ENCODE measurements at places on chromosomes 6 and 20.

DNA sequence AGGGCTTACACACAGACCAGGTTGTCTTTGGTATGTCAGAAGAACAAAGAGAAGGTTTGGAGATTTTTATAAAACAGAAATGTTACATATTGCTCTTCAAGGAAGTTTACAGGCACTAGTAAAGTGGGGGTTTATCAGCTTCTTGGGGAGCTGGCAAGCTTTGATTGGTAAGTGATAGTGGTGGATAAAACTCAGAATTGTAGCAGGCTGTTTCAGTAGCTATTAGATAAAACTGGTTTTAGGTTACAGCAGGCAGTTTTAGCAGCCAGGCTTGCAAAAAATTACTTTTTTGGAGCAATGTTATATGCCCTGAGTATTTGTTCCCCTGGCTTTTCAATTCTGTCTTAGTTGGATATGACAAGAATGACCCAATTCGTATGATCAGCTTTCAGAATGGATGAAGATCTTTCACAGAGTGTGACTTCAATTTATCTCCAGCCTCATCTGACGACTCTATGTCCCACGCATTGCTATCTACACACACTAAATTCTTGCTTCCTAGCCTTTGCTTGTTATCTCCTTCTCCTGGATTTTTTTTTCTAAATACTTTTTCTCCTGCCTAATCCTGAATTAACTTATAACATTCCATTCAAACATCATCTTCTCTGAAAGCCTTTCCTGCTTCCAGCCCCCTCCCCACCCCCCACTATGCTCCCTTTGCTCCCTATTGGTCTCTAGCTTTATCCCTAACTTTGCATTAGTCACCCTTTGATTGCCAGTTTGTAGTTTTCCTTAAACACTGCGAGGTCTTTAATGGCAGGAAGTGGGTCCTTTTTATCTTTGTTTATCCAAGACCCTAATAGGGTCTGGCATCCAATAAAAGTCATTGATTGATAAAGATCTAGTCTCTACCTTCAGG lies 1.0 kb upstream of the TOMM34 start:
- no peak for ATAC-seq

DNA sequence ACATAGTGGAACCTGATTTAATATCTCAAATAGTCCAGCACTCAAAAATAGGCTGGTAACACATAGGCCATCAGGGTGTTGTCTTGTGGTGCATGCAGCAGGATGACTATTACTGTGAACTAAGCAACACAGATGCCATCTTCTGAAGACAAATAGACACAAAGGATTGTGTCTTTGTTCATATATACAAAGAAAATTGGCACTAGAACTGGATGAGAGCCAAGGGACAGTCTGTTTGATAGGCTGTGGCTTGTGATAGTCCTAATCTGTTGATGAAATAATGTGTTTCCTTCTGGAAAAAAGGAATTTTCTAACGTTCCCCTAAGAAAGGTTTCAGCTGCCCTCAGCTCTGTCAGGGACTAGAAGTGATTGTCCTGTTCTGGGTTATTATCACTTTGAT lies 129.8 kb downstream of the TPBG start:
- no peak for ATAC-seq

- peak; percentile 77 for ATAC-seq
Observed at GRCh38 chr6:36623547-36624459, 29.6 kb downstream of the SRSF3 start.

DNA sequence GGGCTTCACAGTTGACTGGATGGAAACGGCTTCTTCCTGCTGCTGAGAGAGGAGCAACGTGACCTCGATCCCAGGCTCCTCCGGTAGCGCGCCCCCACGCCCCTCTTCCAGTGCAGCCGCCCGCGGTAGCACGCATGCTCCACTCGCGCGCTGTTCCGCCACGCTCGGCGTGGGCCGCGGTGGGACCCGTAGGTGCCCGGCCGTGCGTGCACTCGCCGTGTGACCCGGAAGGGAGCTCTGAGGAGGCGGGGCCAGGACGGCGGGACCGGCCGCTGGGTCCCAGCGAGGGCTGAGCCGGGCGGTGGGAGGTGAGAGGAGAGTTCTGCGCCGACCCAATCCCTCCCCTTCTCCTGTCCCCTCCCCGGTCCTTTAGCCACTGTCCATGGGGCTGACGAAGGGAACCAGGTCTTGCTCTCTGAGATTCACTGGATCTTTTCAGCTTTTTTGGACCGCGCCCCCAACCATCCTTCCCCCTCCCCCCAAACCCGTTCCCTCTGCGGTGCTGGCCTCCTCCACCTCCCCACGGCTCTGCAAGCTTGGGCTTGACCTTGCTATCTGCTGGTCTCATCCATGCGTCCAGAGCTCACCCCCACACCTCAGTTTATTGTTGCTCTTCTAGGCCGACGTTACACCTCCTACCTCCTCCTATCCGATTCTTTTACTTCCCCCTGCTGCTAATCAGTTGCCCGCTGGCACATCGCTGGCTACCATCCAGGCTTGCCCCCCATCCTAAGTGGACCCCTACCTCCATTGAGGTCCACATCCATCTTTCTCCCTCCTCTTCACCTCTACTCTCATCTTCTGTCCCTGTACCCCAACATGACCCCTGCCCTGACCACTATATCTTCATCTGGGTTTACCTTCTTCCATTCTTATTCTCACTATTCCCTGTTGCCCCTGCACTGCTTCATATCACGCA lies at the start of gene CUL9:
Gene CUL9, plus strand, starts transcription at position 255 of the 919 bp plus-strand sequence. CDS start 2,115 bp downstream, outside the sequence.
- ATAC-seq = peak; percentile 96

GRCh38 chr6:163133017-163133416 lies 281.5 kb upstream of the QKI start:
- no peak for ATAC-seq

- no peak for ATAC-seq
Observed at GRCh38 chr6:157280157-157280556, 43.2 kb downstream of the TMEM242 start.

- no peak for ATAC-seq
Observed at GRCh38 chr6:105014954-105015353, 58.0 kb downstream of the LIN28B start.

DNA sequence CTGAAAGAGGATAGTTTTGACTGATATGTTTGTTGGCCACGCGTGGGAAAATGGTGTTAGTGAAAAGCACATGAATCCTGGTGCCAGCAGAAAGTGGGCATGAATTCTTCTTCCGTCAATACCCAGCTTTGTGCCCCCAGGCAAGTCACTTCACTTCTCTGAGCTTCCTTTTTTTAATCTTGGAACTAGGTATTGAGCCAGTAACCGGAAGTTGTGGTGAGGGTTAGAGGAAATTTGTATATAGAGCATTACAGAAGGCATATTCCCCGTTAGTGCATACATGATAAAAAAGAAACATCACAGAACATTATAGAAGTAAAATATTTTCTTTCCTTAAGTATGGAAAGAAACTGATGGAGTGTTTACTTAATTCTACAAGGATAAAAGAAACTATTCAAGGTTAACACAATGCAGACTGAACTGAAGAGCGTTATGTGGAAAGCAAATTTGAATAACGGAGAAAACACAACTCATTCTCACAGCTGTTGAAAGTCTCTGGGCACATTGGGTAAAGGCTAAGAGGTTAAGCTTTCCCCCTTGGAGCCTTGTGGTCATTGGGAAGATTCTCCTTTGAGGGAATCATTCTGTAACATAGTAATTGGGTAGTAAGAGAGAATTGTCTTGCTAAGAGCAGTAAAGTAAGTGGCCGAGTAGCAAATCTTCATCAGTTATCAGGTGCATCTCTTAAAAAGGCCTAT lies 223.1 kb downstream of the BCAS1 start:
- no peak for ATAC-seq

DNA sequence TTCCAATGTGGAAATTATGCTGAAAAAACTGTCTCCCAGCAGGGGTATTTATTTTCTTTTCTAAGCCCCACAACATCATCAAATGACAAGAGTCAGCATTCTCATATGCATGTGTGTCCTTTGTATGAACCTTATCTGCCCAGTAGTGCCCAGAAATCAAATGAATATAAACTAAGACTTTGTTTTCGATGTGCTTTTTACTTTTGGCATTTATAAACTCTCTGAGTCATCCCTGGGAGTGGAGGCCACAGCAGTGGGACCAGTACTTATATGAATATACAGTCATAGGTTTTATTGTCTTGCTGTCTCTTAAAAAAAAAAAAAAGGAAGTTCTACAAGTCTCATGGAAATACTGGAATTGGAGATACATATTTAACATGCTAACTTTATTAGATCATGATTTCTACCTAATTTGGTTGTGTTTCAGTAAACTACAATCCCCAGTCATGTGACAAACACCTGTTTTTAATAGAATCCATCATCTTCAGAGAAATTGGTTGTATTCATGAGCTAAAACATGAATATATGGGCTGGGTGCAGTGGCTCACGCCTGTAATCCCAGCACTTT lies 99.2 kb upstream of the TMEM181 start:
- no peak for ATAC-seq

DNA sequence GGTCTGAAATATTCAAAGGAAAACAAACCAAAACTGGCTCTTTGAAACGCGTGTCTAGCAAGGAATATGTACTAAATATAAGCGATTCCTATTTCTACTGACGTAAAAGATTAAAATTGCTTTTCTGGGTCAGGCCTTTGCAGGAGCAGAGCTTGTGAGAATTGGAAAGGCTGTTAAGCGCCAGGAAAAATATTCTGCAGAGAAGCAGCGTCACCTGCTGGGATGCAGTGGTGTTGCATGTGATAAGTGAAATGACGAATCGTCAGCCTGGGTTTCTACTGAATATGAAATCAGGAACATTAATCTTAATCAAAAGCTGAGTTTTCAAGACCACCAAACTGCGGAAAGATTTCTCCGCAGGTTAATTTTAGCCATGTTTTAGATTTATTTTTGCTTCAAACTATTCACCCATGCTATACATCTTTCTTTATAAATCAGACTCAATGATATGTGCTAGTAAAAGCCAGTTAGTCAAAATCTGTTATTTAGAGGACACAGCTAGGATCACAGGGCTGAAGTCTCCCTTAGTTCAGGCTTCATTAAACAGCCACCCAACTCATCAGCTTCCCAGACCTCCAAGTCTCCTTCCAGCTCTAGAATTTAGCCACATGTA lies 67.4 kb downstream of the ALDH8A1 start:
- ATAC-seq = peak; percentile 53

GRCh38 chr6:93087606-93088005 lies 331.8 kb downstream of the EPHA7 start:
- no peak for ATAC-seq

GRCh38 chr6:32658268-32658897 lies 8.1 kb downstream of the HLA-DQB1 start:
- ATAC-seq = no peak

DNA sequence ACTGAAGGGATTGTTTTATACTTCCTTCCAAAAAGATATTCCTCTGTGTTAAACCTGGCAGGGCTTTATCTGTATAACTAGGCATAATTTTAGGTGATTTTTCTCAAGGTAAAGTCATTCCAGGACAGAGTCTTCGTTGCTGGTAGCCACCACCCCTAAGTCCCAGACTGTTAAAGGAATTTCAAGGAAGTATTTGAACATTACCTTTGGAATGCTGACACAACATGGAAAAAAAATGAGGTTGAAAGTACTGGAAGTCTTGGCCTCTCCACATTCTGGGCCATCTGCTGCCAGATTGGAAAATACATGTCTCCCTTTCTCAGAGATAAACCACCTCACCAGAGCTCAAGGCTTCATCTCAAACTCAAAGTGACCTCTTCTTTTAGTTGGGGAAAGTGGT lies 27.0 kb upstream of the ETV7 start:
- no peak for ATAC-seq

GRCh38 chr6:28696682-28697081 lies 171.0 kb downstream of the GPX5 start:
- ATAC-seq = no peak

GRCh38 chr6:34028691-34029360 lies 117.1 kb downstream of the GRM4 start:
- ATAC-seq = no peak

GRCh38 chr6:112029045-112029822 lies 24.7 kb upstream of the CCN6 start:
- no peak for ATAC-seq

- ATAC-seq = no peak
Observed at GRCh38 chr20:59944726-59945125, 4.5 kb downstream of the FAM217B start.

GRCh38 chr6:99236010-99236409 lies 113.5 kb downstream of the FAXC start:
- ATAC-seq = no peak

DNA sequence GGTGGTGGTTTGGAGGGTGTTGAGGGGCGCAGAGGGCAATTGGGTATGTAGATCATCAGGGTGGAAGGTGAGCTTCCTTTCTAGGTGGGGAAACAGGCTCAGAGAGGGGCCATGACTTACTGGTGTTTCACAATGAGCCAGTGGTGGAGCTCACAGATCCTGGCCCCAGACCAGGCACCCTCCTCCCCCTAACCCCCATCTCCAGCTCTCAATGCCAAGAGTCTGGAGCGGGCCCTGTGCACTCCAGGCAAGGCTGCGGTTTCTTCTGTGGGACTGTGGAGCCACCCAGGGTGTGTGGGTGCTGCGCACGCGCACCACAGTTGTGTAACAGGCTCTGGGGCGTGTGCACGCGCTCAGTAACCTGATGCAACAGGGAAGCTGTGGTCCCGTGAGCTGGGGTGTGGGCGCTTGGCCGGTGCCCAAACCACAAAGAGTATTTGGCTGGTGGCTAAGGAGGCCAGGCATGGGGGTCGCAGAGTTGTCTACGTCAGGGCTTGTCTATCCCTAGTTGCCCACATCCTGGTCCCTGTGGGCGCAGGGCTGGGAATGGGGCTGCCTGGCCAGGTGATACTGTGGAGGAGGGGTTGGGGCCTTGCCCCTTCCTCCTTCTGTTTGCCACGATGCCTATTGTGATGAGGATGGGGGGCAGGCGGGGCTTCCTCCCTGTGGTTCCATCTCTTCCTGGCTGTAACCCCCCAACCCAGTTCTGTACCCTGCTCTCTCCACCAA lies 37.5 kb upstream of the MRPS18A start:
- peak; percentile 91 for ATAC-seq

DNA sequence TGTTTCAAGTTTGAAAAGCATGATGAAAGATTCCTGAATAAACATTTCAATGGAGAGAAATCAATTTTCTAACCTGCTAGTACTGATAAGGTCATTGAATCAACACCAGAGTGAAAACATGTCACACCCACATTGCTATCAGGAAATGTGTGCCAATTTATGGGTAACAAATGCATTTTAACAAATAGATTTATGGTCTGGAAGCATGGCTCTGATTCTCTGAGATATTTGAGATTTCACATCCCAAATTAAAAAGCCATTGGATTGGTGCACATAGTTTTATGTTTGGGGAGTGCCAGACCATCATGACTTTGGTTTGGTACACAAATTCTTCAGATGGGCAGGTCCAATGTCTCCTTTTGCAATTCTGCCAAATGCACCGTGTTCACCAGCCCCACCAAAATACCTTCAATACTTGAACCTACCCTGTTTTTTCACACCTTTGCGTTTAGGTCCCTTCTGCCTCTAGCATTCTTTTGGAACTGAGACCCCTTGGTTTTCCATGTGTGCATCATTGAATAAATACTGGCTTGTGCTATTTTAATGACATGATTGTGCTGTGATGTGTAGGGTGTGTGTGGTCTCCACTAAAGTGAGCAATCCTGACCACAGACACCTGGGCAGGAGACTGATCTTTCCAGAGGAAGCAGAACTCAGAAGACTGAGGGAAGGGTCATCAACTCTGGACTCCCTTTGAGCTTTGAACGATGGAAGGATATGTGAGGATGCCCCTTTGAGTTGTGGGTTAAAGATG lies 20.4 kb downstream of the IL20RA start:
- no peak for ATAC-seq

- ATAC-seq = no peak
Observed at GRCh38 chr6:39104528-39104927, 10.5 kb downstream of the SAYSD1 start.
